ENCODE measurements at places on chromosomes 11 and 22.

GRCh38 chr11:79412761-79413160 is 28.1 kb downstream of the TENM4 start:
- peak; percentile 92 for DNase-seq

DNA sequence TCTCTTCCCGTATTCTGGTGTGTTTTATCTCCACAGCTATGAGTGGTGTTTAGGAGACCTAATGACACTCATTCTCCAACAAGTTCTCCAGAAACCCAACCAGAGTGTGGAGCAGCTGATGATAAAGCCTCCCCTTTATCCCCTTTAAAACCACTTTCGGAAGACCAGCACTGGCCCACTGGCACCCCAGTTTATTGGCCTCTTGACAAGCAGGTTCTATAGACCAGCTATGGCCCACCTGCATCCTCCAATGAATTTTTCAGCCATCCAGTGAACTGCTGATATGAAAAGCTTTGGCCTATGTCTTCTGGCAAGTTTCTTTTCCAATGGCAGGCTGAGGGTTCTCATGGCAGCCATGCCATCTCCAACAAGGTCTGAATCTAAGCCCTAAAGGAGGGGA is 27.4 kb downstream of the CHST1 start:
- no peak for DNase-seq

GRCh38 chr11:83409891-83410290 is 123.7 kb upstream of the CCDC90B start:
- DNase-seq, result no peak

DNA sequence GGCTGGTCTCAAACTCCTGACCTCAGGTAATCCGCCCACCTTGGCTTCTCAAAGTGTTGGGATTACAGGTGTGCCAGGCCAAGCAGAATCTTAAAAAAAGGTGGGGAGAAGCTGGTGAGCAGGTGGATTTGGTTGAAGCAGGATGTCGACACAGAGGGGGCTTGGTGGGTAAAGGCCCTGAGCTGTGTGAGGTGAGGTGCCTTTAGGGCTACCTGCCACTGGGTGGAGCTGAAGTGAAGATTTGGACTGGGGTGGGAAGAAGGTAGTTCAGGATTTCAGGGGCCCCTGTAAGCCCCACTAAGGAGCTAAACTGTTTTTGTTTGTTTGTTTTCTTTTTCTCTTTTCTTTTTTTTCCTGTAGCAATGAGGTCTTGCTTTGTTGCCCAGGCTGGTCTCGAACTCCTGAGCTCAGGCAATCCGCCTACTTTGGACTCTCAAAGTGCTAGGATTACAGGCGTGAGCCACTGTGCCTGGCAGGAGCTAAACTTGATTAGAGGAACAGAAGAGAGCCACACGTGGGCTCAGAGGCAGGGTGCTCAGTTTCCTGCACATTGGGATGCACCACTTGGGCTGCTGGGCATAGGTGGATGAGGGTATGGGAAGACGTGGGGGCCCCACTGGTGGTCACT is 6.0 kb downstream of the P2RX6 start:
- peak; percentile 7 for DNase-seq

DNA sequence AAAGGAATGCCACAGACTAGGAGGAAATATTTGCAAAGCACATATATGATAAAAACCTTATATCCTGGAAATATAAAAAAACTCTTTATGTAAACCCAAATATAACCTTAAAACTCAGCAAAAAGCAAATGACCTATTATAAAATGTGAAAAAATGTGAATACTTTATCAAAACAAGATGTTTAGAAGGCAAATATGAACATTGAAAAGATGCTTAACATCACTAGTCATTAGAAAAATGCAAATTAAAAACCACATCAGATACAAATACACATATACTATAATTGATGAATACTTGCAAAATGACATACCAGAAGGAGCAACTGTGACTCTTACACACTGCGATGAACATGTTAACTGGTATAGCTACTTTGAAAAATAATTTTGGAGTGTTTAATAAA is 511.2 kb upstream of the LRRC4C start:
- no peak for DNase-seq

DNA sequence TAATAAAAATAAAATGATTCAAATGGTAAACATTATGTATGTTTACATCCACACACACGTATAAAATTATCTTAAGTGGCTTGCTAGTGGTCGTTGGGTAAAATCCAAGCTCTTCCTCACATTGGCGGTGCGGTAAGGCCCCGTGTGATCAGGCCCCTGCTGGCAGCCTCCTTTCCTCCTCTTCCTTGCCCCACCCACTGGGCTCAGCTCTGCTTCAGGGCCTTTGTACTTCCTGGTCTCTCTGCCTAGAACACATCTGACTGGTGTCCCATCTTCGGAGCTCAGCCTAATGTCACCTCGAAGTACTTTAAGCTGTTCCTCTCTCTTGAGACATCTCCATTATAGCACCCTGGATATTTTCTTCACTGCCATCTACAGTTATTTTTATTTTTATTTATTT is 52.8 kb downstream of the OSBP2 start:
- no peak for DNase-seq

- no peak for DNase-seq
Observed at GRCh38 chr11:108541531-108541930, 43.3 kb upstream of the POGLUT3 start.

- no peak for DNase-seq
Observed at GRCh38 chr22:21100149-21101032, 54.6 kb downstream of the LRRC74B start.

DNA sequence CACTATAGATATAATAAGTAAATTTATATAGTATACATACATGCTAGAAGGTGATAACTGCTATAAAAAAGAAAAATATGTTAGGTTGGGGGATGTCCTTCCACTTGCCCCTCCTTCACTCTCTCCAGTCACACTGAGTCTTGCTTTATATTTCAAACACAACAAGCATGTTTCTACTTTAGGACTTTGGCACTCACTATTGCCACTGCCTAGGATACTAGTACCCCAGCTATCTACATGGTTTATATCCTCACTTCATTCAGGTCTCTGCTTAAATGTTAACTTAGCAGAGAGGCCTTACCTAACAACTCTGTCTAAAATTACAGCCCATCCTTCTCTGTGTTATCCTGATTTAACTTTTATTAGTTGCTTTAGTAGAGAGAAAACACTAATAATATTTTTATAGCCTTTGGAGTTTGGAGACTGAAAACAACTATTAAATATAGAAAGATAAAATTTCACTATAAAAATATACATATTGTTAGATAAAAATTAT is 39.1 kb upstream of the B3GNT6 start:
- no peak for DNase-seq

DNA sequence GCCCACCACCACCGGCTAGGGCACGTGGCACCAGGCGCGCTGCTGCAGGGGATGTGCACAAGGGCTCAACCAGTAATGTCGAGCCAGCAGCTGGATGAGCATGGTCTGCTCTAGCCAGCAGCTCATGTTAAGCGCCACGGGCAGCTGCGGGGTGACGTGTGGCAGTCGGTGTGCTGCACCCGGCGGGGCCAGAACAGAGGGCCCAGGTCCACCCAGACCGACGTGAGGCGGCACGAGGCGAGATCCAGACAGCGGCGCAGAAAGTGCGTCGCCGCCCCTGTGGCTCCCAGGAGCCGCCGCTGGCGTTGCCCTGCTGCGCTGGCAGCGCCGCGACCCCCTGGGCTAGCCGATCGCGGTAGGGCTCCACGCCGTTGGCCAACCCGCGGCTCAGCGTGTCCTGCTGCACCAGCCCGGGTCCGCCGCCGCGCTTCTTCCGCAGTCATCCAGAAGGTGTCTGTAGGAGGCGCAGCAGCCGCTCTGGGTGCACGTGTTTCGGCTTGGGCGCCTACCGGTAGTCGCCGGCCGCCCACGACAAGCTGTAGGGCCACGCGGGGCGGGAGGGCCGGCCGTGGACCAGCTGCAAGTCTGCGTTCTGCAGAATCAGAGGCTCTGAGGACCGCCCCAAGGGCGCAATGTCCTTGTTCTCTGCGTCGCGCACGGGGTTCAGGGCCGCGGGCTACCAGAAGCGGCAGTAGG is 4.6 kb upstream of the GALR3 start:
- DNase-seq, result peak; percentile 73

GRCh38 chr11:130763087-130763980 is 152.9 kb downstream of the SNX19 start:
- no peak for DNase-seq

GRCh38 chr11:61119055-61119454 is 16.8 kb downstream of the CD5 start:
- no peak for DNase-seq

GRCh38 chr11:112248201-112248600 is 12.5 kb downstream of the PLET1 start:
- DNase-seq, result no peak

- DNase-seq, result no peak
Observed at GRCh38 chr22:25824828-25825423, 82.9 kb downstream of the MYO18B start.

GRCh38 chr11:122355968-122356367 is 240.0 kb upstream of the BLID start:
- DNase-seq, result no peak

DNA sequence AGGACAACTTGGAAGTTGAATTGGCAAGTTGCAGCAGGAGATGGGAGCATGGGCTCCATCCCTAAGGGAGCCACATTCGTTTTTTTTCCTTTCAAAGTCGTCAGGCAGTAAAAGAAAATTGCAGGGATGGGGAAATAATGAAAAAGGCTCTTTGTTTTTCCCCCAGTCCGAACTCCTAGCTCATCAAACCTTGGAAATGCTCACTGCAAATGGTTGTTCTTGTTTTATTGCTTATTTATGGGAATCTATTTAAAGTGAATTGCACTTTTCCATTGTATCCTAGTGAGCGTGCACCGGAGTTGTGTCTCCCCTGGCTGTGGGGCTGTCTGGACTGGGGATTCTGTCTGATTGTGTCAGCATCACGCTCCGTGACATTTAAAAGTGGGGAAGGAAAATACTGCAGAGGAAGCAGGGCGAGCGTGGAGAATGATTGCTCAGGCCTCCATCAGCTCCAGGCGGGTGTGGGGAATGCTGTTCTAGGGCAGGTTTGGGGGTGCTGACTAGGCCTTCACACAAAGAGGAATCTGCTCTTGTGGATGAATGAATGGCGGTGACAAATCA is 306.4 kb downstream of the KIRREL3 start:
- no peak for DNase-seq

DNA sequence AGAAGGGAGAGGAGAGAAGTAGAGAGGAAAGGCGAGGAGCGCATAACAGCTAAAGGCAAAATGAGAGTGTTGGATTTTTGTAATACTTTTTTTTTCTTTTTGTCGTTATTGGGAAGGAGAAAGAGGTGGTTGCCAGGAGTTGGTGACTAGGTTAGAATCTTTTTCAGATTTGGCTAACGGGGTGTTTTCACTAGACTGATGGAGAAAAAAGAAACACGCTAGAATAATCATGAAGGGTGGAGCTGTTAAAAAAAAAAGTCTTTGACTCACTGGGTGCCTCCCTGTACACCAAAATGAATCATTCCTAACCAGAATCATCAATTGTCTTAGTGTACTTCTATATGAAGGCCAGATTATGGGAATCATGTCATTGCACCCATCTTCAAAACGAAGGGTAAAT is 12.7 kb downstream of the BLID start:
- DNase-seq, result no peak

GRCh38 chr11:9143721-9144120 is 52.3 kb upstream of the SCUBE2 start:
- DNase-seq, result no peak

DNA sequence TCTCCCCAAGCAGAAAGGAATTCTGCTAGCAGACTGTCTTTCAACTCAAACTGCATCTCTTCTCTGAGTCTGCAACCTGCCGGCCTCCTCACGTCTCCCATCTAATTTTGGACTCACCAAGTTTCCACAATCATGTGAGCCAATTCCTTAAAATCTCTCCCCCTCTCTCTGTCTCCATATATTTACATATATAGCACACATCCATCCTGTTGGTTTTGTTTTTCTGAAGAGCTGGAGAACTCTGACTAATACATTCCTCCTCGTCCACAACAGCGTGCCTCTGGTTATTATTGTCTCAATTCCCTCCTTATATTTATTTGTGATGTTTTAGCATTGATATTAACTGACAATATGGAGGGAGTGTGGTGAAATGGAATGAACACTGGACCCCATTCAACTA is 29.6 kb upstream of the FJX1 start:
- no peak for DNase-seq

- no peak for DNase-seq
Observed at GRCh38 chr11:102305352-102306047, 11.8 kb upstream of the BIRC3 start.

DNA sequence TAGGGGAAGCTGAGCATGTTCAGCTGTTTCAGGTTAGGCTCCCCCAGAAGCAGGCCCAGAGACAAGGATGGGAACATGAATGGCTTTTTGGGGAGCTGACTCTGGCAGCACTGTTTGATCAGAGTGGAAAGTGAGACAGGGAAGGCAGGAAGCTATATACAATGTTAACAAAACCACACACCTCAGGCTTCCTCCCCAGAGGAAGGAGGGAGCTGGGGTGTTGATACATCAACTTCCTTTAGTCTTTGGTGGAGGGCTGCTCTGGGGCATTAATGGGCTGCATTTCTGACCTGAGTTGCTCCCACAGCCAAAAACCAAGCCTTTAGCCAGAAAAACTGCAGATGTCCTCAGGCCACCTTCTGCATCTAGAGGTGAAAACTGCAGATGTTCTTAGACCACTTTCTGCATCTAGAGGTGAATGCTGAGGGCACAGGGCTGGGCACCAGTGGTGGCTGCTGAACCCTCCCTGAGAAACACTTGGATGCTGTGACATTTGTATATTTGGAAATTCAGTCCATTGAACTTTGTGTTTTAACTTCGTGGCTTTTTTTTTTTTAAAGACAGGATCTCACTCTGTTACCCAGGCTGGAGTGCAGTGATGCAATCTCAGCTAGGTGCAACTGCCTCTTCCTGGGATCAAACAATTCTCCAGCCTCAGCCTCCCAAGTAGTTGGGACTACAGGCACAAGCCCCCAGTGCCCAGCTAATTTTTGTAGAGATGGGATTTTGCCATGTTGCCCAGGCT is 49.9 kb downstream of the KIAA1671 start:
- no peak for DNase-seq

DNA sequence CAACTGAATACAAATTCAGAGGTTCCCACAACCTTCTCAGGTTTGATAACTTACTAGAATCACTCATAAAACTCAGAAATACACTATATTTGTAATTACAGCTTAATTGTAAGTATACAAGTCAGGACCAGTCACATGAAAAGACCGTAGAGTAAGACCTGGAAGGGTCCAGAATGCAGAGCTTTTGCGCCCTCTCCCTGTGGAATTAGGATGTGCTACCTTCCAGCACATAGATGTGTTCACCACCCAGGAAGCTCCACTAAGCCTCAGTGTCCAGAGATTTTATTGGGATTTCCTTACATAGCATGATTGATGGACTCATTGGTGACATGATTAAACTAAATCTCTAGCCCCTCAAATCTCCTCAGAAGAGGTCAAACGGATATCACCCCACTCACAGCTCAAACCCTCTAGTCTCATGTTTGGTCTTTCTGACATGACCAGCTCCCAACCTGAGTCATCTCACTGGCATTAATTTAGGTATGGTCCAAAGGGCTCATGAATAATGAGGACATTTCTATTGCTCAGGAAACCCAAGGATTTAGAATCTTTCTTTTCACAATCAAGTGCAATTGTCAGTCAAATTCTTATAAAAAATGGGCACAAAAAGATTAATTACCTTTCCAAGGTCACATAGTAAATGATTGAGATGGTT is 77.2 kb upstream of the UBASH3B start:
- DNase-seq, result no peak

GRCh38 chr11:95750101-95750500 is 39.5 kb downstream of the FAM76B start:
- DNase-seq, result no peak

GRCh38 chr22:38830026-38830844 is 13.6 kb downstream of the NPTXR start:
- DNase-seq, result no peak

Measured in DMS53 (cell line).